ENCODE measurements at places on chromosomes 6 and 20. TPM values are rescaled to one million over a fixed set of nuclear protein-coding genes. Genes with fewer than 3 reads are reported as not detected.

DNA sequence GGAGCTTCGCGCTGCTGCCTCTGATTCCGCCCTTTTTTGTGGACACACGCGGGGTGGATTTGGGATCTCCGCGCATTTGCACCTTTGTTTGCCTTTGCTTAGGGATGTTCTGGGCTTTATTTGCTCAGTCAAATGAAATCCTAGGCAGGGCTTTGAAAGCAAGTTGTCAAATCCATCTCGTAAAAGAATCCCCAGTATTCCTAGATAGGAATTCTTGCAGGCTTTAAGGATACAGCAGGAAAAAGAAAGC is 453 bp downstream of the CEP57L1 start:
- no peak for DNase-seq

DNA sequence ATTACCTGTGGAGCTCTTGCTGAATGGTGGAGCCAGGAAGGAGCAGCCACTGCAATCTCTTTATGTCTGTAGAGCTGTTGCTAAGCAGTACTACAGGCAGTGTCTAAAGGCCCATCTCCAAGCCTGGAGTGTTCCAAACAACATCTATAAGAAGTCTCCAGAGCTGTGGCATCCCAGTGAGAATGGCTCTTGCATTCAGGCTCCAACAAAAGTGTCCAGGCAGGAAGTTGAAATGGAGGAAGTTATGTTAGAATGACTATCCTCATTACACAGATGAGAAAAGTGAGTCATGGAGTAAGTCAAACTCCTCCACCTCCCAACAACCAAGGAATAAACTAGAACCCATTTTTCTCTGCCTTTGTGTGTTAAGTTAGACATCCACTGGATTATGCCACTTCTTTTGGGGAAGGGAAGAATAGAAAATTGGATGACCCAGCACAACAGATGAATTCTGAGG is 288.5 kb upstream of the STXBP5 start:
- no peak for DNase-seq

DNA sequence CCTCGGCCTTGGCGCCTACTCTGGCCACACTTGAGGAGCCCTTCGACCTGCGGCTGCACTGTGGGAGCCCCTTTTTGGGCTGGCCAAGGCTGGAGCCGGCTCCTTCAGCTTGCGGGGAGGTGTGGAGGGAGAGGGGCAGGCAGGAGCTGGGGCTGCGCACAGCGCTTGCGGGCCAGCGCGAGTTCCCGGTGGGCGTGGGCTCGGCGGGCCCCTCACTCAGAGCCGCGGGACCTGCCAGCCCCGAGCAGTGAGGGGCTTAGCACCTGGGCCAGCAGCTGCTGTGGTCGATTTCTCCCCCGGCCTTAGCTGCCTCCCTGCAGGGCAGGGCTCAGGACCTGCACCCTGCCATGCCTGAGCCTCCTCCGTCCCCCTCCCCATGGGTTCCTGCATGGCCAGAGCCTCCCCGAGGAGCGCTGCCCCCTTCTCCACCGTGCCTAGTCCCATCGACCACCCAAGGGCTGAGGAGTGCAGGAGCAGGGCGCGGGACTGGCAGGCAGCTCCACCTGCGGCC is 136.8 kb downstream of the EPHA7 start:
- no peak for DNase-seq

HLA-DQA1 gene
- total RNA-seq = not detected

- no peak for DNase-seq
Measured at GRCh38 chr20:48879612-48880245, 41.8 kb upstream of the ARFGEF2 start.

DNA sequence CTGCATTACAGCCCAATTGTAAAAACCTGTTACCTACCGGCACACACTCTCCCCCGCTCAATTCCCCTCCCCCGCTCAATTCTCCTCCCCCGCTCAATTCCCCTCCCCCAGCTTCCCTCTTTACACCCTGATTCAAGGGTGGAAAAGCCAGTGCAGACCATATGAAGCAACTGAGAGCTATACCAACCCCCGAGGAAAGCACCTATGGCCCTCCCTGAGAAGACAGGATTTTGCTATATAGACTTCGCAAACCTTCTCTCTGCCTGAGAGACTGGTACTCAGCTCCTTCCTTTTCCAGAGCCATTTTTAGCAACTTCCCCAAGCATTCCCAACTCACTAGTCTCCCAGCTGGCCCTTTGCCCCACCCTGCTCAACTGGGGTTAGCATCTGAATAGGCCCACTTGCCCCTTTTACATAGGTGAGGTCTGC is 7.6 kb downstream of the GNAS-AS1 start:
- no peak for DNase-seq

CDH4 gene
- total RNA-seq = not detected

DNA sequence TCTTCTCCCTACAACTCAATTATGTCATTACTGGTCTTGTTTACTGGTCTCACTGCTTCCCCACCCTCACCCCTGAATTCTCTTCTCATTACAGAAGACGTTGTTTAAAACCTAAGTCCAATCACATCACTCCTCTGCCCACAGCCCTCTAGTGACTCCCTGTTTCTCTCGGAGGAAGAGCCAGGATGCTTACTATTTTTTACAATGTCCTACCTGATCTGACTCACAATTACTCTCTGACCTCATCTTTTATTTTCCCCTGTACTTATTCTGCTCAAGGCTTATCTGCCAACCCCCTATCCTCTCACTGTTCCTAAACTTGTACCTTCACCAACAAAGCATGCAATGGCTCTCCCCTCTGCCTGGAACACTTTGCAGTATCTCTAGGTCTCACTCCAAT is 400.4 kb upstream of the PTCHD4 start:
- no peak for DNase-seq

DNA sequence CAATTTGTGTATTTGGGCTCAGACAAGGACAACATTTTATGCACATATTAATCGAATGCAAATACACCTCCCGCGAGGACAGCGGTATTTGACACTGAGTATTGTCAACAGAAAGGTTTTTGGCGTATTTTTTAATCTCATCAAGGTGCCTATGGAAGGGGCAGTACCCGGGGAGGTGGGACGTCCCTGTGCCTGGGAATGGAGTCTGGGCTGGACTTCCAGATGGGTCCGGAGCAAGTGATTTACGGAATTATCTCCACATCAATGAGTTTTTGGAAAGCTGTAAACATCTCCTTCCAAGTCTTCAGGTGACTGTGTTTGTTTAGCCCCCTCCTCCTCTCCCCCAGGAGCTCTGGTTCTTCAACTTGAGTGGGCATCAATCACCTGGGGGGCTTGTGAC is 39.8 kb downstream of the PRR18 start:
- DNase-seq = no peak

- no peak for DNase-seq
Measured at GRCh38 chr20:20205141-20205861, 153.0 kb downstream of the CFAP61 start.

GRCh38 chr20:54148947-54149764 is 24.6 kb downstream of the CYP24A1 start:
- no peak for DNase-seq

HLA-G gene
- not detected for total RNA-seq

PRKN gene
- total RNA-seq = 19.8 TPM

GSTA2 gene
- total RNA-seq = 0.89 TPM

MAS1 gene
- not detected for total RNA-seq

DNA sequence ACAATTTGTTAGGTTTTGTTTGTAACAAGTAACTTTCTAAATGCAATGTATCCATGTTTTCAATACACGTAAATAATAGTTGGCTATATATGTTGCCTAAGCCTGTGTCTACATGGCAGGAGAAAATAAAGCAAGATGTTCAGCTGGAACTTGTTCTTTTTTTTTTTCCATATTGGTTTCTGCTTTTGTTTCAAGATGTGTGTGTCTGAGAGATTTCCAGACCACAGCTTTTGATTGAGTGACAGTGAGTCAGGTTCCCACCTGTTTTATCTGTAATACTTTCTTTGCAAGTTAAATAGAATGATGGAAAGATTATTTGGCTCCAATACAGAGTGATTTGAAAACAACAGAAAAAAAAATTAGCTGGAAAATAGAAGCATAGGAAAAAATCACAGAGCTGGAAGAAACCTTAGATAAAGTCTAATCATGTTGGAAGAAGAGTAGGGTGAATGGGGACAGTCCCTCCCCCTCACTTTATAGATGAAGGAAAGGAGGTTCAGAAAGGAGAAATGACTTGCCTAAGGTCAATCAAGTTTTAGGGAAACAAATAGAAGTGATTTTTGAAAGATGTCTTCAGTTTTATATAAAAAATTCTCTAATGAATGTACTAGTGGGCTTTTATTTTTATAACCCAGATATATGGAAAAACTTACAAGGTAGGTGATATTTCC is 150.9 kb upstream of the STMND1 start:
- DNase-seq = no peak

MUC22 gene
- not detected for total RNA-seq

GRCh38 chr6:9204171-9204570 is 768.8 kb upstream of the SLC35B3 start:
- DNase-seq = no peak

RNF182 gene
- total RNA-seq = not detected

DNA sequence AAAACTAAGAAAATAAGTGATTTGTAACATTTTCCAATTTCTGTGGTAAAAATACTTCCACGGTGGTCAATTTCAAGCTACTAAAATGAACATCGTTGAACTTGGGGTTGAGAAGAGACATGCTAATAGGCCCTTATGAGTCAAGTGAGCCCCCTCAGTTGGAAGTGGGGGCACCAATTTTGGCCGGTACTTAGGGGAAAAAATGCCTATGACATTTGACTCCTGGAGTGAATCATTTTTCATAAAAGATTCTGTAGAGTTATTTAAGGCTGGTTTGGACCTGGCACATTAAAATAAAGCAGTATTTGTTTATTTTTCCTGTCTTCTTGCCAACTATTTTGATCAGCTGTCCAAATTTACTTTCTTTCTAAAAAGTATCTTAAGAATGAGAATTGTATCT is 32.4 kb upstream of the CAP2 start:
- DNase-seq = no peak

EPB41L2 gene
- 238 TPM for total RNA-seq

GRCh38 chr6:28657769-28658465 is 132.2 kb downstream of the GPX5 start:
- peak; percentile 78 for DNase-seq

HAO1 gene
- total RNA-seq = not detected

SLC32A1 gene
- total RNA-seq = not detected

DNA sequence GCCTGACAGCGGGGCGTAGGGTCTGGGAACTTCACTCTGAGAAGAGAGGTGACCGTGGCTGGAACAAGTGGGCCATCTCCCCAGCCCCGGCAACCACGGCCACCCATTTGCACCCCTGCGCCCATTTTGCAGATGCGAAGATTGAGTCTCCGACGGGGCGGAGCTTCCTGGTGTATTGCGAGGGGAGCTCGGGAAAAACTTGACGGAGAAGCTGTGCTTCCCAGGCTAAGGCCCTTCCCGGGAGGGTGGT is 653 bp downstream of the ZNF335 start:
- DNase-seq = no peak

DNA sequence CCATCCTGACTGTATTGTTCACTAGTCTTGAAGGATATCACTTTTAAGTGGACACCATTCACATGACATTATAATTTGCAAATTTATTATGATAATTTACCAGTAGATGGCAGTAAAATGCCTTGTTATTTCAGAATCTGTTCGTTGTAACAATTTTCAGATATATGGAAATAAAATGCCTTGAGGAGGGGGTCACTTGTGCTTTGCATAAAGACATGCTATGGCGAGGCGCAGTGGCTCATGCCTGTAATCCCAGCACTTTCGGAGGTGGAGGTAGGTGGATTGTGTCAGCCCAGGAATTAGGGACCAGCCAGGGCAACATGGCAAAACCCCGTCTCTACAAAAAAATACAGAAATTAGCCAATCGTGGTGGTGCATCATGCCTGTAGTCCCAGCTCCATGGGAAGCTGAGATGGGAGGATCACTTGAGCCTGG is 9.0 kb upstream of the NCOA6 start:
- no peak for DNase-seq

DNA sequence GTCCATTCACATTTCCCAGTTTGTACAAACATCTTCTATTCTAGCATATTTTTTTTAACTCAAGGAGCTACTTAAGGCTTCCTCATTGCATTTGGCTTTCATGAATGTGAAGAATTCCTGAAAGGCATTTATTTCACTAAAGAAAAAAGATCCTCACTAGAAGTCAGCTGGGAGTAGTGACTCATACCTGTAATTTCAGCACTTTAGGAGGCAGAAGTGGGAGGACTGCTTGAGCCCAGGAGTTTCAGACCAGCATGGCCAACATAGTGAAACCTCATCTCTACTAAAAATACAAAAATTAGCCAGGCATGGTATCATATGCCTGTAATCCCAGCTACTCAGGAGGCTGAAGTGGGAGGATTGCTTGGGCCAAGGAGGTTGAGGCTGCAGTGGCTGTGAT is 30.9 kb upstream of the XRN2 start:
- no peak for DNase-seq

DNA sequence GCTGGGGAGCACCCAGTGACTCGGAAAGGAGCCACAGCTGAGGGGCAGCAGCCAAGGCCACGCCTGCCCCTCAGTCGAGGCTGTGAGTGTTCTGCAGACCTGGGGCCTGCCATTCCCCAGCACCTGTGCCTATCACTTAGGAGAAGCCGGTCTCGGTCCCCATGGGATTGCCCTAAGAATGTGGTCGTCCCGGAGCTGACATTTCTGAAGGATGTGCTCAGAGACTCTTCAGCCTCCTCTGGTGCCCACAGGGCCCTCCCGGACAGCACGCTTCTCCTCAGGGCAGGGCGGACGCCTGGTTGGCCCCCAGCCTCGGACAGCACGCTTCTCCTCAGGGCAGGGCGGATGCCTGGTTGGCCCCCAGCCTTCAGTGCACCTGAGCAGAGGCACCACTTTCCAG is 223.9 kb downstream of the ERMARD start:
- no peak for DNase-seq

SDHAF4 gene
- not detected for total RNA-seq

GRCh38 chr6:128456510-128457230 is 63.7 kb downstream of the PTPRK start:
- no peak for DNase-seq

GRCh38 chr6:81384921-81385320 is 367.6 kb downstream of the TENT5A start:
- DNase-seq = no peak

DNA sequence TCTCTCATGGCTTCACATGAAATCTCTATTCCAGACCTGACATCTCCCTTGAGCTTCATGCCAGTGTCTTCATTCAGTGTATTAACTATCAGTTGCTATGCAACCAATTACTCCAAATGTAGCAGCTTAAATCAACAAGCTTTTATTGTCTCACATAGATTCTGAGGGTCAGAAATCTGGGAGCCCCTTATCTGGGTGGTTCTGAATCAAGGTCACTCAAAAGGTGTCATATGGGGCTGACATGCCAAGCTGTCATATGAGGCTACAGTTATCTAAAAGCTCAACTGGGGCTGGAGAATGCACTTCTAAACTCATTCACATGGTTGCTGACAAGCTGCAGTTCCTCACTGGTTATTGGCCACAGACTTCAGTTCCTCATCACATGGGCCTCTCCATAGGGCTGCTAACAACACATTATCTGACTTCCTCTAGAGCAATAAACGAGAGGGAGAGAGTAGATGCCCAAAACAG is 7.3 kb upstream of the CGA start:
- DNase-seq = peak; percentile 40

DNA sequence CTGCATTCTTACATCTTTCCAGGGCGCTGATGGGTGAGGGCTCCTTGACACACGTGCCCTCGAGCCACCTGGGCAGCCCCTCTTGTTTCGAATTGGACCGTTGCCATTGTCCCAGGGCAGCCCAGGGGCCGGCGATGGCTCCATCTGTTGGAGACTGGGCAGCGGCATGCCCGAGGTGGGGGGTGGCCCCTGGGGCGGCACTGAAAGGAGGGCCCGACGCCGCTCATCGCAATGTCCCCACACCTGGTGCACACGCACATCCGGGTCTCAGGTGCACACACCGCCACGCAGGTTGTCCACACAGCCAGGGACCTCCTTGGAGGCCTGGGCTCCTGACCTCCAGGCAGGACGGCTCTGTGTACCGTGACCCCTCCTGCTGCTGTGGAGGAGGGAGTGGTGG is 18.0 kb downstream of the GATA5 start:
- no peak for DNase-seq
